NCI-H2171 treated with DMSO at 0.1 percent for 48 hours (cell line): ENCODE measurements at places on chromosomes 5 and 9.
A peak's percentile ranks its signal among the peaks of the same experiment; 100 is the strongest.

DNA sequence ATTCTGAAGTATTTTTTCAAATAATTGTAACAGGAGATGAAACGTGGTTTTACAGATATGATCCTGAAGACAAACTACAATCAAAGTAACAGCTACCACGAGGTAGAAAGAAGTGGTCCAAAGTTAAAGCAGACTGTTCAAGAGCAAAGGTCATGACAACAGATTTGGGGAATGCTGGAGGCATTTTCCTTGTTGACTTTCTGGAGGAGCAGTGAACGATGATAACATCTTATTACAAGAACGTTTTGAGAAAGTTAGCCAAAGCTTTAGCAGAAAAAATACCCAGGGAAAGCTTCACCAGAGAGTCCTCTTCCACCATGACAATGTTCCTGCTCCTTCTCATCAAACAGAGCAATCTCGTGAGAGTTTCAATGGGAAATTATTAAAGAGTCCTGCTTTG, 145.4 kb upstream of the NREP start:
- no peak for DNase-seq

DNA sequence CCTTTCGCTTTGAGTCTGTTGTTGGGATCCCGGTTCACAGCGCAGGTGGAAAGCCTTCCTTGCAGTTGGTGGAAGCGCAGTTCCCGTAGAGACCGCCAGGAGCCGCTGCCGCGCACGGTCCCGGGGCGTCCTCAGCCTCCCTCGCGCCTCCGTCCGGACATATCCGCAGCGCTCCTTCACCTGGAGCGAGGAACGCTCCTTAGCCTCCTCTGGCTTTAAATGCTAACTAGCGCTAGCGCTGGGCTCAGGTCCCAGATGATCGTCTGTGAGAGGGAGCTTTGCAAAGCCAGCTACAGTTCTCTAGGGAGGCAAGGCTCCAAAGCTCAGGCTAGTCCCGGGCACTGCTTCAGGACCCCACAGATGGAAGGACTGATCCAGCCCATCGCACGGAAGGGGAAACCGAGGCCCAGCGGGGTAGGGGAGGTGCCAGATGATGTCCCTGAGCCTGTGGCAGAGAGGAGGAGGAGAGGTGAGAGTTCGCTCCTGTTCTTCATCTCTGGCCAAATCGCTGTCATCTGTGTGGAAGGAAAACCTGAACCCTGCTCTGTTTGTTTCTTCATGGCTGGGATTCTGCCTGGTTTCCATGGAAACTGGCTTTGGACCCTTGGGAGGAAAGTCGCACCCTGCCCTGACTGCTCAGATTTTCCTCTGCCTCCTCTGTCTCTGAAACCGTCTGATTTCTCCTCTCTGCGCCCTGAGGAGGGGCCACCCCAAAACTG, 31.4 kb downstream of the COL15A1 start:
- DNase-seq, result peak; percentile 71

DNA sequence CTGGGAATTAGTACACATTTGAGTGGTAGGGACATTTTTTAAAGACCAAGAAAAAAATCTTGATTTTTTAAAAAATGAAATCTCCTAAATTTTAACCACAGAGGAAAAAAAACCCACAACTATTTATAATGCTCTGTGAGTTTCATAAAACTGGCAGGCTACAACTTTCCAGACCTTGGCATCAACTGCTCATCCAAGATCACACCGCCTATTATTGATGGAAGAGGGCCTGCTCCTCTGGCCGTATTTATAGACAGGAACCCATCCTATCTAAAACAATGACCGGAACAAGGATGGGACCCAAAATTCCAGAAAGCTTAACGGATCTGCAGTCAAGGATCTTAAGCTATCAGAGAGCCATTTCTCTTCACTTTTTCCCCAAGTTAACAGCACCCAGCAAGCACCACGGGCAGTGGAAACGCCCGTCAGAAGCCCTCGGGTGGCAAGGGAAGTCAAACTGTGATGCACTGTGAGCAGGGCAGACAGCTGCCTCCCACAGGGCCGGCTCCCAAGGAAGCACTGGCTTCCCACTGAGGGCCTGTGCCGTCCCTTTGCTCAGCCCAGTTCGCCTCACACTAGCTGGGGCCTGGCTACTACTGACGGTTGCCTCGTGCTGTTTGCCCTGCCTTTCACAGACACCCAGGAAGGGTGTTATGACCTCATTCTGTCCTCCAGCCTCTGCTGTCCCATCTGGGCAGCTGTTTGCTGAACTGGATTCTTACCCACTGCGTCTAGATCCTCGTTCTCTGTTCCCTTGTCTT, 62.8 kb downstream of the CDC14B start:
- DNase-seq, result no peak

- DNase-seq, result no peak
Observed at GRCh38 chr5:89904442-89904841, 505.1 kb downstream of the CETN3 start.

- DNase-seq, result no peak
Observed at GRCh38 chr5:123035918-123036390, 571 bp downstream of the PPIC start.
